Stimulated activated CD8-positive, alpha-beta memory T cell treated with anti-CD3 and anti-CD28 coated beads, Interleukin-15, amount 100 ng/mL, for 24 hours (primary cell): ENCODE measurements at places on chromosomes 11 and 22.

GRCh38 chr11:96050435-96051182 is 126.7 kb upstream of the MTMR2 start:
- no peak for DNase-seq

GRCh38 chr11:38538866-38539680 is 1941.0 kb upstream of the RAG2 start:
- no peak for DNase-seq

DNA sequence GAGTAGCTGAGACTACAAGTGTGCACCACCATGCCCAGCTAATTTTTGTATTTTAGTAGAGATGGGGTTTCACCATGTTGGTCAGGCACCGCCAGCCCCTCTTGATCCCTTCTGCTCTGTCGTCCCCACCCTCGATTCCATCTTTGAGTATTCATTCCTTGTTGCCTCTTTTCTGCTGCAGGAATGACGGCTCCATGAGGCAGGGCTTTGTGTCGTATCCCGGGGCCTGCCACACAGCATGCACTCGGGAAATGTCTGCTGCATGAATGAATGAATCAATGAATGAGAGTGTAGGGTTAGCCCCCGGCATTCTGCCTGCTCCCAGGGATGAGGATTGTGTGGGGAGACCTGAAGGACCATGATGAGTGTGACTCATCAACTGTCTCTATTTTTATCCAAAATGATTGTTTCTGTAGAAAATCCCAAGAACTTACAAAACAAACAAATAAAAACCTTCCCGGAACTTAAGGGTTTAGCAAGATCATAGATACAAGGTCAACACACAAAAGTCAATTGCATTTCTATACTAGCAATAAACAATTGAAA is 54.6 kb upstream of the SLC22A12 start:
- DNase-seq = no peak

- DNase-seq = no peak
Observed at GRCh38 chr11:396948-397548, 3.0 kb downstream of the PKP3 start.

GRCh38 chr11:10091314-10092045 is 202.5 kb downstream of the SBF2 start:
- no peak for DNase-seq

DNA sequence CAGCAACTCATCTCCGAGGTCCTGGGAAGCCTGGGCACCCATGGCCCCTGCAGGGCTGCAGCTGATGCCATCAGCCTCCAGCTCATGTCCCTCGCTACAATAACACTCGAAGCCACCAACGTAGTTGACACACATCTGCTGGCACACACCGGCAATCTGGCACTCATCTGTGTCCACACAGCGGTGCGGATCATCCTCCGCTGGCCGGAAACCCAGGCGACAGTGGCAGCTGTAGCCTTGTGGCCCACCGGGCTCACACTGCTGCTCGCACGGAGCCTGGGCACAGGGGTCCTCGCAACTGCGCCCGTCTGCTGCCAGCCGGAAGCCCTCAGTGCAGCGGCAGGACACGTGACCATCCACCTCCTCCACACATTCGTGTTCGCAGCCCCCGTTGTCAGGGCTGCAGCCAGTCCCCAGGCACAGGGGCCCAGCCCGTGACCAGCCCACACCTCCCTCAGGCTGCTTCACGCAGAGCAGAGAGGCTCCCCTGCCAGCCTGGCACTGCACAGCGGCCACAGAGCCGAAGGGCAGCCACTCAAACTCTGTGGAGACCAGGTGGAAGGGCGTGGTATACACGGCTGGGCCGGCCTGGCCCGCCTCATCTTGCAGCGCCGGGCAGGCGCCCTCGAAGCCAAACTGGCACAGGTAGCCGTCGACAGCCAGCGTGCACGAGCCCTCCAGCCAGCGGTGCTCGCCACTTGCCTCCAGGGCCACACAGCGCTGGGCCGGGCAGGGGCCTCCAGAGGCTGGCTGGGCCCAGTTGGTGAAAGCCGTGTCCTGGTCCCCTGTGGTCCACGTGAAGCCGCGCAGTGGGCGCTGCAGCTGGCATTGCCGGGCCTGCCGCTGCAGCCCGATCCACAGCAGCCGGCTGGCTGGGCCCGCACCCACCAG is 678 bp downstream of the CD248 start:
- DNase-seq = no peak

GRCh38 chr22:42974223-42974622 is 40.7 kb downstream of the PACSIN2 start:
- no peak for DNase-seq
